A549 (cell line): ENCODE measurements at places on chromosomes 11 and 22. TPM values are rescaled to one million over a fixed set of nuclear protein-coding genes. Genes with fewer than 3 reads are reported as not detected.

Gene STK33
- polyA plus RNA-seq: 4.8 to 5.7 TPM (median 5.2 TPM) in 3 replicates

Gene RRM1
- 86.4 to 96.8 TPM (median 91.4 TPM) in 3 replicates for polyA plus RNA-seq

Gene IL17RA
- 3.9 to 4.4 TPM (median 4.3 TPM) in 3 replicates for polyA plus RNA-seq

Gene KLHL35
- 0.56 to 0.72 TPM (median 0.69 TPM) in 3 replicates for polyA plus RNA-seq

Gene ASPHD2
- 0.72 to 0.92 TPM (median 0.84 TPM) in 3 replicates for polyA plus RNA-seq

Gene CYTH4
- polyA plus RNA-seq: 0.10 to 0.24 TPM (median 0.15 TPM) in 3 replicates

DNA sequence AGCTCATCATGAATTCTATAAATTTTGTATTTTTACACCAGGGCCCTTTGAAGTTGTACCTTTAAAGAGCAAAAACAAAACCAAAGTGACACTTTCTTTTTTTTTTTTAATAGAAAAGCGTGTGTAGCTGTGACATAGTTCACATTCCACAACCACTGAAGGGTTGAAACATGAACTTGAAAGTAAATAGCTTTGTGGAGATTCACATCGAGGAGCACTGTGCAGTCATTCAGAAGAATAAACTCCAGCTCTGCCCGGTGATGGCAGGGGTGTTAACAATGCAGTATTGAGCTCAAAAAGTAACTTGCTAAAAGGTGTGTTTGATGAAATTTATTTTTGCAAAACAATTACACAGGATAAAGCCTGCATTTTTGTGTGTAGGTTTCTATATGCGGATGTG, 1166.2 kb downstream of the TBC1D22A start:
- no peak for DNase-seq

- DNase-seq: no peak
These were observed 15.2 kb downstream of the E2F8 start for GRCh38 chr11:19225581-19225980.

DNA sequence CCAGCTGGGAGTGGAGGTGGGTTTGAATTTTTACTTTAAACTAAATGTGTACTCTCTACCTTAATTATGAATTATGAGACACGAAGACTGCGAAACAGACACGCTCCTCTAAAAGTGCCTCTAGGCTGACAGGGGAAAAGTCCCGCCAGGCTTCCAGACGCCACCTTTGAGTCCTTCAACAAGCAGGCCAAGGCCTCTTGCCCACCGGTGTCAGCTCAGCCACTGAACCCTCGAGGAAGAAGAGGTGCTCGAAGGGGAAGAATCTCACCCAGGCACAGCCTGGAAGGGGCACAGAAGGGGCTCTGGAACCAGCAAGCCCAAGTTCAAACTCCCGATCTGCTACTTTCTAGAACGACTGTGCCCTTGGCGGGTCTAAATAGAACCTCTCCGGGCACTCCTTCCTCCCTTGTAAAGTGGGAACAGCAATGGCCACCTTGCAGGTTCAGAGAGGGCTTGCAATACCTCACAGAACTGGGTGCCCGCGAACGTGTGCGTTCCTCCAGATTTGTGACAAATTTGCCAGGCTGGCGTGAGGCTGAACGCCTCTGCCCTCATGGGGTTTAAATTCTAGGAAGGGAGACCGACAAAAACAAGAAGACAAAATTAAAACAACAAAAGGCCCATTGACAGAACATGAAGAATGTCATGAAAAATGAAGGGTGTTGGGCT, 158.5 kb upstream of the GRK3 start:
- DNase-seq: no peak

DNA sequence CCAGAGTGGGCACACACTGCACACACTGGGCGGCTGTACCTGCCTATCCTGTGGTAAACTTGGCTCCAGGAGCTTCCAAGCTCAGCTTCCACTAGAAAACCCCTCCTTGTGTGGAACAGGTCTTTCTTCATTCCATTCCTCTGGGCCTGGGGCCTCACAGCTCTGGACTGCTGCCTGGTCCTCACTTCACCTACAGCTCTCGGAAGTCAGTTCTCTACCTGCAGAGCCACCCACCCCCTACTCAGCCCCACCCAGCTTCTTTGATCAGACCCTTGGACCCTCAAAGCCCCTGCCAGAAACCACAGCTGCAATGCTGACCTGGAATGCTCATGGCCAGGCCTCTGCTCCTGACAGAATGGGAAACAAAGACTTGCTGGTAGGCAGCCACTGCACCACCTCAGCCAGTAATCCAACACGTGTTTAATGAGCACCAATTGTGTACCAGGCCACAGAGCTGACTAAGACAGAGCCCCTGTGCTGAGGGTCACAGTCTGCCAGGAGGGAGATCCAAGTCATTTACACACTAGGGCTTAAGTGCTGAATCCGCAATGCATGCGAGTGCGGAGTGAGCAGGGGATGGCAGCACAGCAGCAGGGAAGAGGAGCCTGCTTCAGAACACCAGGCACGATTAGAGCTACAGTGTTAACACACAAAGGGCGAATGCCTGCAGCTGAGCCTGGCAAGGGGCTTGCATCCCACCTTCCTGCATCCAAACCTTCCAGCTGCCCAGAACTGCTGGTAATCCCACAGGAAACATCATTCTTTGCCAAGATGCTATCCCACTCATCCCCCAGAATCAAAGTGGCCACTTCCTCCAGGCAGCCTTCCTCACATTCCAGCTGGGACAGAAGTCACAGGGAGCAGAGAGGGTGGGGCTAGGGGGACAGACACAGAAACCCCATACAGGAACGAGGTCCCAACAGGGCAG, 4.6 kb downstream of the GNB1L start:
- no peak for DNase-seq

DNA sequence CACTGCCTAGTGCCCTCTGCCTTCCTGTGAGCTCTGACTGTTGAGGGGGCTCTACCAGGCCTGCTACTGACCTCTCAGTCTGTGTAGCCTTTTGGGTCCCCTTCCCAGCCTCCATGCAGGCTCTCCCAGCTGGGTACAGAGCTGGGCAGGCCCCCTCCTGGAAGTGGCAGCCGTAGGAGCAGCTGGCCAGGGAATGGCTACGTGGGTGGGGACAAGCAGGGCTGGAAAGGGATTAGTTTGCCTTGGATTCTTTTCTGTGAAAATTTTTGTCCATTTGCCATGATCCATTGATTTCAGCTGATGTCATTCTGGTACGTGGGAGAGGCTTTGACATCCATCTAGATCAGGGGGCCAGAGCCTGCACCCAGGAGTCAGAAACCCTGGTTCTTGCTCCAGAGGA, 23.9 kb upstream of the NECTIN1 start:
- no peak for DNase-seq

DNA sequence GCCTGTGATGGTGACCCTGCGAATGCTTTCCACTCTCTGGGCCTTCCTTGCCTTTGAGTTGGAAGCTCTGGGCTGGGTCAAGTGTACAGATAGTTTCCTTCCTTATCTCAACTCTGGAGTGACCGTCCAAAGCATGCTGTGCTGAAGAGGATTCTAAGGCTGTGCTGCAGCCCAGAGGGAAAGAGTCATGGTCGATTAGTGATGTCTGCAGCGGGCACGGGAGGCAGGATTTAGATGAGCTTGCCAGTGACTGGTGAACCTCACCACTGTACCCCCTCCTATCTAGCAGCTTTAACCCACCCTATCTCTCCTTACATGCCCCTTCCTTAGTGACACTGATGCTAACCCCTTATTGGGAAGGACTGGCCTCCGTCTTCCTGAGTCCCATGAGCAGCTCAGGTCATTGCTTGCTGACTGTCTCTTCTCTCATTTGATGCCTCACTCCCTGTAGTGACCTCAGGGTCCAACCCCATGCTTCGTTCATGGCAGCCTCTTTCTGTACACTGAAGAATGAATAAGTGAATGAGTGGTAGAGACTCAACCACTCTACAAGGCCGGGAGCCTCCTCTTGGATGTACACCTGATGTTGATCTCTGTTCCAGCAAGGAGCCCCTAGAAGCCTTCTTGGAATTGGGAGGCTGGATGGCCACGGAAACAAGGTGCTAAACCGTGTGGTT, 6.7 kb downstream of the GNAZ start:
- no peak for DNase-seq

DNA sequence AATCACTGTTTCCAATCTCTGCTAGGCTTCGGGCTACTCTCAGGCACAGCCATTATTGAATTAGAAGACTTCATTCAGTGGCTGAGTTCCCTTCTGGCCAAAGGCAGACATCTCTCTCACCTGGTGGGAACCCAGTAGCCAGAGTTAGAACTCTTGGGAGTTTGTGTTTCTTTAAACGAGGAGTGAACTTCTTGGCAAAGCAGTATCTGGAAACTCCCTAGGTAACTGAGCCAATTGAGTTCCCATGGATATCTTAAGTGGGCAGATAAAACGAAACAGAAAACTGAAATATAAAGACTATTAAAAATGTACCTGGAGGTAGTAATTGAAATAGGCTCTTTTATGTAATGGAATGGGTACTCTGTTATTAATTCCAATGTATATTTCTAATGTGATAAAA, 125.6 kb downstream of the NELL1 start:
- no peak for DNase-seq
